Jurkat, Clone E6-1 (cell line): ENCODE measurements at places on chromosomes 16 and 17.

DNA sequence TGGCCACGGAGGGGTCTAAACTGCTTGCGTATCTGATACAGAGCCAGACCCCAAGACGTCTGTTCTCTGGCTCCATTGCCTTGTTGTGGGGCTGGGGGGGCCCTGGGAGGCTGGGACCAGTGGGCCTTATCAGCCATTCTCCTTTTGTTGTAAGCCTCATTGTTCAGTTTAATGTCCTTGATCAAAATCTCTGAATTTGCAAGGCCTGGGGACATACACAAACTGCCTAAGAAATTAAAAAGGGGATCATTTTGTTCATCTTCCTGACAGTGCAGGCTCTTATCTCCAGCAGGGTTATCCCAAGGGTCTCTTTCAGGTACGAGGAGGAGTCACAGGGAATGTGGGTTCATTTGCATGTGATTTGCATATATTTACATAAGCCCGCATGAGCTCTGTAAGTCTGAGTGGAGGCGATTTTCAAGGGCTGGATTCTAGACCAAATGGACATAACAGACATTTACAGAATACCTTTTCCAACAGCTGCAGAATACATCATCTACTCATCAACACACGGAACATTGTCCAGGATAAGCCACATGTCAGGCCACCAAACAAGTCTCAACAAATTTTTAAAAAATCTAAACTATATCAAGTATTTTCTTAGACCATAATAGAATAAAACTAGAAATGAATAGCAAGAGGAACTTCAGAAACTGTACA lies 269.8 kb downstream of the RBFOX1 start:
- no peak for DNase-seq

- no peak for DNase-seq
Observed at GRCh38 chr16:75922250-75922649, 196.0 kb upstream of the CPHXL start.

GRCh38 chr17:68868708-68869107 lies 86.5 kb downstream of the ABCA8 start:
- DNase-seq, result no peak

GRCh38 chr16:89018282-89019158 lies 41.5 kb upstream of the CBFA2T3 start:
- no peak for DNase-seq
